Effector CD4-positive, alpha-beta T cell (primary cell): ENCODE measurements at places on chromosomes 2 and 18.

DNA sequence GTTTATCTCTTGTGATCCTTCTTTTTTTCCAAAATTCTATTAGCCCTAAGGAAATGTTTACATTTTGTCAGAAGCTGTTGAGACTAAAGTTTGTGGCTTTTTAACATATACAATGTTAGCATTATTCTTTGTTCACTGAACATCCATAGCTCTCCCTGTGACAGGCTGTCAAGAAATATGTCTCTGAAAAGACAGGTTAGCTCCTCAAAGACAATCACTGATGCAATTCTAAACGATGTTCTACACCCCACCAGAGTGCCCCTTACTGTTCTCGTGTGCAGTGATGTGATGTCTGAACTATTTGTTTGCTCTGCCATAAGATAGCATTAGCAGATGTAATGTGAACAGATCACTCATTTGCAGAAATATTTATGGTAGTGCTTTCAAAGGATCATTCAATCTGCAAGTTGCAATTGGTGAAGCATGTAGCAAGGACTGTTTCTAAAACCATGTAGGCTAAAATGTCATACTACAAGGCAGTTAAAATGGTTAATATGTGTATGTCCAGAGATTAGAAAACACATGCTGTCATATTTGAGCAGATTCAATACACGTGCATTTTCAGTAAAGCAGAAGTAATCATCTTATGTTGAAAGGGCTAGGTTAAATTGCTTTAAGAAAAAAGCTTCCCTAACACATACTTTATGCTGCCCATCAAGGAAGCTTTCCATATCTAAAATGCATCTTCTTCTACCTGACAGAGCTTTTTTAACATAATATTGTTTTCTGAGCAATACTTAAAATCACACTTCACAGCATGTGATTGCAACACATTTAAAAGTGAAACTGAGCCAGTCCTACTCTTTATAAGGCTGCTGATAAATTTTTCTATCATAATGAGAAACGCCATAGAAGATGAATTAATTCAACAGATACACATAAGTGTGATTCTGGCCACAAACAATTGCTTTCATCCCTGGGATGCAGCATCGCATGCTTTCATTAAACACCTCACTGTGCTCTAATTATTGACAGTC lies 285.7 kb upstream of the UBE2E3 start:
- no peak for DNase-seq

- DNase-seq = no peak
These were observed 569.3 kb downstream of the TDRD15 start for GRCh38 chr2:21693081-21693480.

GRCh38 chr2:46315103-46315890 lies 18.1 kb downstream of the EPAS1 start:
- DNase-seq = no peak

- DNase-seq = no peak
These were observed 33.6 kb downstream of the RNMT start for GRCh38 chr18:13760047-13760446.

DNA sequence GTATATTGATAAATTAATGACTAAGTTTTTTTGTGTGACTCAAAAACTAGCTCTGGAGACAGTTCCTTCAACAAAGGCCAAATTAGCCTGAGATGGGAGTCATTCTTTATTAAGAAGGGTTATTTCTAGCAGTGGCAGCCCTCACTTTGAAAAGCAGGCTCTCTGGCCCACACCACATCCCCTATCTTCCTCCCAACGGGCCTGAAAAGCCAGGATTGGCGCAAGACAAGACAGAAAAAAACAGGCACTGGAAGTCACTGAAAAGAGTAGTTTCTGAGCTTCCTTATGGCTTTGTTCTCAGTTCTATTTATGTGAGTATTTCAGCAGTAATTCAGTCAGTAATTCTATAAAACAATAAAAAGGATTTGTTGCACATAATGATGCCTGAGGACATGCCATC lies 149.0 kb downstream of the LAMA3 start:
- DNase-seq = no peak

DNA sequence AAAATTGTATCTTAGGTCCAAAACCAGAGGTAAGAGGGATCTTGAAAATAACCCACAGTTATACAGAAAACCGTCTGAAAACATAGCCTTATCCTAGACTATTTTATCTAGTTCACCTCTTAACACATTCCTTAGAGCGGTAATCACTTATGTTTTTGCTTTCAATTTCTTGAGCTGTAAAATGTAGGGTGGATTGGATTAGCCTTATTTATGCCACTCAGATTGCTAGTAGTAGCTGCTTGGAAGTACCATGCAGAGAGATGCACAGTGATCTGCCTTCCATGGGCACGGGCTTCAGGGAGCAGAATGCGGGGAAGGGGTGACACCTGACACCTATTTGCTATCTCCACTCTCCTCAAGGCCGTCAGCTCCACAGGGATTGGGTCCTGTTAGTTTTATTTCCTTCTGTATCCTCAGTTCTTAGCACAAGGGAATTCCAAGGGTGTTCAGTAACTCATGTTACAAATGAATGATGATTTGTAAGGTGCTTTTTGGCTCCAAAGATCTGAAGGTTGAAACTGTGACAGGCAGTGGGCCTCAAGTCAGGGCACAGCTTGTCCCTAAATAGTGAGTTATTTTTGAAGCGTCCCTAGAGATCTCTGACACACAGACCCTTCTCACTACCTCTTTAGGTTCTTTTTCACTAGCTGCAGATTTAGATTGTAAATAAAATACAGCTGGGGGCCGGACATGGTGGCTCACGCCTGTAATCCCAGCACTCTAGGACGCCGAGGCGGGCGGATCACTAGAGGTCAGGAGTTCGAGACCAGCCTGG lies 64.0 kb upstream of the PMAIP1 start:
- no peak for DNase-seq

- DNase-seq = no peak
These were observed 7.5 kb downstream of the TRABD2A start for GRCh38 chr2:84873350-84873749.

GRCh38 chr18:57635003-57635822 lies 13.6 kb upstream of the NARS1 start:
- DNase-seq = no peak

DNA sequence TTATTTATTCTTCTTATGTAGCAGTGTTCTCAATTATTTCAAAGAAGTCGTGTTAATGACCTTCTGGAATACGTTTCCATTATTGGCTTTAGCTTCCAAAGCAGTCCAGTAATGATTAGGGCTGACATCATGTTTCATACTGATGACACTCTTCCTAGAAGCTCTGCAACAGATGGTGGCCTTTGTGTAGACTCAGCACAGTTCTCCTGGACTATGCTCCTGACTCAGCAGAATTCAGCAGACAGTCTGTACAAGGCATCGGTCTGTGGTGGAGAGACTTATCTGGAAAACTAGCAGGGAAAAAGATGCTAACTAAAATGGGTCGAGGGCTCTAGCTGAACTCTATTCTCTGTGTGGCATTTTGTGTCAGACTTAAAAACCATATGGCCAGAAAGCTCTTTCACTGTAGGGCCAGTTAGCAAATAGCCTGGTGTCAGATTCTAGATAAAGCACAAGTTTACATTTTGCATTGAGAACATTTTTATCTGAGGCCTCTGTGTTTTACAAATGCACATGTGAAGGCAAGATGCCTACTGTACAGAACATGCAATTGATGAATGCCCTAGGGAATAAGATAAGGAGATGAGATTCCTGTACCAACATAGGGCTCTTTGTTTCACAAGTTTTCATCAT lies 35.1 kb downstream of the GULP1 start:
- DNase-seq = no peak

GRCh38 chr2:234415706-234416105 lies 81.2 kb downstream of the ARL4C start:
- no peak for DNase-seq

DNA sequence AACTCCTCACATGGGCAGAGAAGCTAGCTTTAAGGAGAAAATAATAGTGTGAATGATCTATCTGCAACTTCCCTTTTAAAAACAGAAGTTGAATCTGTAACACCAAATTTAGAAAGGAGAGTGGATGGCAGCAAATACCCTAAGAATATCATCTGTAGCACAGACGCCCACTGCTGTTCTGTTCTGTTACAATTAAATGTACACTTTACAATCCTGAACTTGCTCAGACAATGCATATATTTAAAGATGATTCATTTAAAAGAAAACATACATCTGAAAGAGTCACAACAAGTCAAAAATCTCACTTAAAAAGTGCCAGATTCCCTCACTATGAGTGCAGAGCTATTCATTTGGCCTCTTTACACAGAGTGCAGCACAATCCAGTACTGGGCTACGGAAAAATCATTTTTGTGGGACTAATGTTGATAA lies 8.0 kb upstream of the SERTAD2 start:
- DNase-seq = no peak

GRCh38 chr18:48767090-48767690 lies 183.6 kb downstream of the SMAD7 start:
- no peak for DNase-seq

DNA sequence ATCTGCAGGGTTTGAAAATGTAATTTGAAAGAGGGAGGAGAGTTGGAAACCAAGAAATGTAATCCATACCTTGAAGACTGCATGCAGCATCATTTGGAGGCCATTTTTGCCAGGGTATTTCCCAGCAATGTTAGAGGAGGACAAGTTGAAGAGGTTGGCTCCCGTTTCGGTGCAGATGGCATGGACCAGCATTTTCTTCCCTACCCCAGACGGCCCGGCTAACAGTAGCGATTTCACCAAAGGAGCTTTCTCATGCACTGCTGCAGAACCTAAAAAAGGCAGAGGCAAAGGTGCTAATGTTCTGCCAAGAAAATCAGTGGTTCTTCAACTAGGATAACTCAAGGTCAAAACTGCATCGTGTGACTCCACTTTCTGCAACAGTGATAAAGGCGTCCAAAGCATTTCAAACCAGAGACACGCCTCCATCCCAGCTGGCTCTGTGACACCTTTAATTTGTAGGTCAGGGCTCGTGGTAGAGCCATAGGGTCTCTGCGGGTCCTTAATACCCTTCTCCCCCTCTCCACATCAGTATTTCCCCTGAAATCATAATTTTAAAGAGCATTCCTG lies 99.6 kb upstream of the ASB18 start:
- DNase-seq = no peak

DNA sequence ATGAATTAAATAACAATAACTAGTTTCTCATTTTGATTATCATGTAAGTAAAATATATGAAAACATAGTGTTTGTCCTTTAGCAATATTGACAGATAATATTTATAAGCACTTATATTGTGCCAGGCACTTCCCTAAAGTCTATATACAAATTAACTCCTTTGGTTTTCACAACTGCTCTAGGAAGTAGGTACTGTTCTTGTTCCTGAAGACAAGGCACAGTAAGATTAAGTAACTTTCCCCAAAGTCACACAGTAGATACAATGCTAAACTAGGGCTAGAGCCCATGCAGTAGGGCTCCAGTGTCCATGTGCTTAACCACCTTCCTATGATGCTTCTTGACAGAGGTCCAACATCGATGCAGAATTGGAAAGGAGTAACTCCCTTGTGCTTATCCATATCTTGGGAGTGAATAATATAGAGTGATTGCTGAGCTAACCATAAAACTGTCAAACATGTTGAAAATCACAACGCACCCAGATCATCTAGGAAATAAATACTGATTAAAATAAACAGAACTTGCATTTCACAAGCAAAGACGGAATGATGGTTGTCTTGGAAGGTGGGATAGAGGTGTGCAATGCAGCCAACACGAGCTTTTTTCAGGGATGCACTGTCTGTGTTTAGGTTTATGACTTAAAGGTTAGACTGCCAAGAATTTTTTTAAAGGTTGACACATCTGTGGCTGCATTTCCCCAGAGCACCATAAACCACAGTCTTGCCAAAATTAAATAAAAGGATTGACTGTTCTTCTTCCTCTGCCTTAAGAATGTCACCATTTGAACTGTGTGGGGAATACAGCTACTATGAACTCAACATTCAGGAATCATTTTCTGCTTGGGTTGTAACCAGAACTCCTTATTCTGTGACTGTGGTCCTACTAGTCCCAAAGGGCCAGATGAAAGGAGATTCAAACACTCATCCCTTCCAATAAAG lies 80.8 kb downstream of the ANKRD44 start:
- DNase-seq = no peak

DNA sequence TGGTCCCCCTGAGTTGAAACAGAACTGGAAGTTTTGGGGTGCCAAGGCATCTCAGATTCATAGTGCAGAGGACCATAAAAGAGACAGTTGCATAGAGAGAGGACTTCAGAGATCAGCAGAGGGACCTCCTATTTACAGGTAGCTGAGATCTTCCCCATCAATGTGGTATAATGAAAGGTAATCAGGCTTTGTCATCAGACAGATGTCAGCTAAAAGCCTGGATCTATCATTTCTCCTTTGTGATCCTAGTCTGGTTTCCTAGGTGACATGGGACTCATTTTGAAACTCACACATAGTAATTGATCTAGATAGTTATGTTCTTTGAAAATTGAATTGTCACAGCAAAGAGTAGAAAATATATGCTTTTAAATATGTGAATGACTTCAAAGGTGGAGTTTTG lies 443.5 kb upstream of the MAP2 start:
- no peak for DNase-seq

GRCh38 chr18:33231474-33232317 lies 208.8 kb downstream of the CCDC178 start:
- DNase-seq = no peak

- DNase-seq = no peak
These were observed 43.7 kb downstream of the FIGN start for GRCh38 chr2:163692081-163692480.

GRCh38 chr2:136213836-136214235 lies 95.9 kb upstream of the CXCR4 start:
- no peak for DNase-seq

DNA sequence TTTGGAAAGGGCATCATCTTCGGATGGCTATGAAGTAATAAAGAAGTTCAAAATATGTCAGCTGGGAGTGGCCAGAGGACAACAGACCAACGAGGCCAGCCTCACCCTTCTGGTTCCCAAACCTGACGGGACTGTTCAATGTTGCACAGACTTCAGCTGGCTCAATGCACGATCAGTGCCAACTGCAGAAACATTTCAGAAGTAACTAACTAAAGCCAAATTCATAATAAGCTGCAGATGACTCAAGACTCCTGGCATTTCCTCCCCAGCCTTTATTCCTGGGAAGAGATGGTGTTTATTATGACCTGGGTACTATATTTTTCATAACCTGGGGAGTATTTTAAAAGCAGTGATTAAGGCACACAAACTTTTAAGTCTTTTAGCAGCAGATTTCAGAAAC lies 3.8 kb upstream of the ATP6V1C2 start:
- DNase-seq = no peak

DNA sequence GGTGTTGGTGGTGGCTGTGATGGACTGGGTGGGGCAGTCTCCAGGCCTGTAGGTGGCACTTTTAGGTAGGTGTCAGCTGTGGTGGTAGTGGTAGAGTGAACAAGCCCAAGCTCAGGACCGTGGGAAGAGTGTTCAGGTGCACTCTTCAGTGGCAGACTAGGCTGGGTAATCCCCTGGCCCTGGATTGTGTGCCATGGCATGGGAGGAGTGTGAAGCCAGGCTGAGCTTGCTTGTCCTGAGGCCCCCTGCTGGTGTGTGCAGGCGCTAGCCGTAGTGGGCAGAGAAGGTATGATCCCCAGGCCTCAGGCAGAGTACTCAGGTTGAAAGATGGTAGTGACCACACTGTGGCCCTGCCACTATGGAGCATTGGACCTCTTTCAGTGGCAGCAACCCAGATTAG lies 850.3 kb downstream of the DSC3 start:
- no peak for DNase-seq
